H54 (cell line): ENCODE measurements at places on chromosomes 2 and 18.

DNA sequence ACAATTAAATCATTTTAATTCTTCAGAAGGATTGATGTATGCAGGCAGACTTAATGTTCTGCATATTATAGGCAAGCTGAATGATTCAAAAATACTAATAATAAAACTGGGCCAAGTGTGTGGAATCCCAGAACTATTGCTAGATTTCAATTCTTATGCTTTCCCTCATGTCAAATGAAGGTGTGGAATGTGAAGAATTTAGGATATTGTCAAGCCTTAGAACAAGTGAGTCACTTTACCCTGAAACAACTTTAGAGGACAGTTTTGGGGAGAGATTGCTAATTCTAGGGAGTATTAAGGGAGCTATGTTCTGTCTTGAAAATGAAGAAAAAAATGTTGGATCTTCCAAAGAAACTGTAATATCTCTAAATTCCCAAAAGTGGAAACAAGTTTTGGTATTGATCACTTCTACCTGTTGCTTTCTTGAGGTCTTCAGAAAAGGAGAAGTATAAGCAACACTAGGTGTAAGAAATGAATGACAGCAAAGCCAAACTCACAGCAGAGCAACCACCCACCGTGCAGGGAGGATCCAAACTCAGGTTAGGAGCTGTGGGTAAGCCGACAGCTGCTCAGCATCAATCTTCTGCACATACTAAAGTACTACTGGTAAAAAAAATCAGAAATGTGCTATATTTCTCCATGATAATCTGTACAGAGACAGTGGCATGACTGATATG is 818.1 kb downstream of the SLC4A3 start:
- DNase-seq = no peak

DNA sequence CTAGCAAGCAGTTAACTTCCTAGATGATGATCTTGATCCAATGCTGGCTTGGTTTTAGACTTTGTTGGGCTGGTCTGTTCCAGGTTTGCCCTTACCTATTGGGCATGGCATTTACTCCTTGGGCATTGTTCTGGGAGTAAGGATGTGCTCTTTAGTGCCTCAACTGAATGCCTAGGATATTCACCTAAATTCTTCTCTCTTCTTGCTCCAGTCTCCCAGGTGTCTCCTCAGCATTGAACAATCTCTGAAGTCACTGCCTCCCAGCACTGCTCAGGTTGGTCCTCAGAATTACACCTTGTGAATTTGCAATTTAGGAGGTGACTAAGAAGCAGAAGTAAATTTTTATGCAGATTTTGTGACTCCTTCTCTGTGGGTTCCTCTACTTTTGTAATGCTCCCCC is 307.7 kb upstream of the COL3A1 start:
- no peak for DNase-seq

DNA sequence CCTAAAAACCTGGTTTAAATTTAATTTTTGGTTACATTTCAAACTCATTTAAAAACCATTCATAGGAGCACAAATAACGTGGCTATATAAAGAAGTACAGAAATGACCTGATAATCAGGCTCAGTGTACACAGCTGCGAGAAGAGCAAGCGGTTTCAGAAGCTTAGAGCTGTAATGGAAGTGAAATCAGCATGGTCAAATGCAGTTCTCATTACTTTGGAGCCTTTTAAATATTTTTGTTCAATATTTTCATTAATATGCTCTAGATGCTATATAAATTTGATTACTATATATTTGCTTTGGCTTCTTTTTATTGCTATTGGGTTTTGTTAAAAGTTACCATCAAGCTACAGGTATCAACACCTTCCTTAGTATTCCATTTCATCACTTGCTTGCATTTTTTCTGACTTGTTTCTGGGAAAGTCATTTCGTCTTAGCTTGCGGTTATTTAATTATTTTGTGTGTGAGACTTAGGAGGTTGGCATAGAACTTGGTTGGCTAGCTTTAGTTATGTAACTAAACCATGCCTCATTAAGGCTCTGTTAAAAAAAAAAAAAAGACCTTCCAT is 58.7 kb downstream of the AFTPH start:
- no peak for DNase-seq

DNA sequence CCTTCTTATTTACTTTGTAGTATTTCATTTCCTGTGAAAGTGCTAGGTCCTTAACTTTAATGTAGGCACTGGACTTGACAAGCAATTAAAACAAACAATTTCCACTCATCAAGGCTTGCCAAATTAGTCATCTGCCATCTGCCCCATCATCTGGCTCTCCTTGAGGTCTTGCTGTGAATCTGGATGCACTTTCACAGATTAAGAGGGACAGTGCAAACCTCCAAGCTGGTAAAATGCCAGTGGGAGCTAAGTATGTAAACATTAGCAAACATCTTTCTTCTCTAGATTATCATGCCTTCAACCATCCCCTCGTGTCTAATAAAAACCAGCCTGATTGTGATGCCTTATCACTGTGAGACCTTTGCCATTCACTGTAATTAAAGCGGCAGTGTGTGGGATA is 402.9 kb downstream of the ERBB4 start:
- no peak for DNase-seq

GRCh38 chr2:68426848-68427579 is 40.1 kb downstream of the FBXO48 start:
- no peak for DNase-seq

DNA sequence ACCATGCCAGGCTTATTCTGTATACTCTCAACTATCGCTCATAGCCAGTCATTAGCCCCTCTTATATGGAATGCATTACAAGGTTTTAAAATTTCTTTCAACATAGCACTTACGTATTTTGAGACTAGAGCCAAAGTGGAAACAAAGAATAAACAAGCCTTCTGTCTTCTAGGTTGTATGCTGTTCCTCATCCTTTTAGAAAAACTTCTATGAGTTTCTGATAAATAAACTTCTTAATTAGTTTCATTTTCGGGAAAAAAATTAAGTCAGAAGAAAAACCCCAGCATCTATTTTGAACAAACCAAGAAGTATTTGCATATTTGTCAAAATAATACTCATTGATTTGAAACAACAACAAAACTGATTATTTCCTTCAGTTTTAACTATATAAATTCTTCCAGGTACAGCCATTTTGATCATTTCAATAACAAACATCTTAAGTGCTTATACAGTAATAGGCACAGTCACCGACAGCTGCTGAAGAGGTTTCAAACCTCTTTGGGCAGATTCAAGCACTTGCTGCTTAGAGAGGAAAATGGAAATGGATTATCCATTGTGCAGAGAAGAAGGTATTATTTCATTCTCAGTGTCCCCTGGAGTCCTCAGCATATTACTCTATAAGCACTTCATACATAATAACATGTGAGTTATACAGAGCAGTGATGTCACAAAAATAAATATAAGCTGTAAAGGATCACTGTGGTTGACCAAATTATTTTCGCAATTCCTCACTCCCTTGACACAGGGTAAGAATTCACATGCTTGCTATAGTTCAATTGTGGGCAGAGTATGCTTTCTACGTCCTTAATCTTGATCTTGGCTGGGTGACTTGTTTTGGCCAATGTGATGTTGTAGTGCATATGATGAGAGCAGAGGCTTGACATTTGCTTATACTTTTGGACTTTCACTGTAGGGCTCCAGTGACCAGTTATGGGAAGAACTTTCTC is 833.8 kb downstream of the TRIB2 start:
- DNase-seq = no peak

DNA sequence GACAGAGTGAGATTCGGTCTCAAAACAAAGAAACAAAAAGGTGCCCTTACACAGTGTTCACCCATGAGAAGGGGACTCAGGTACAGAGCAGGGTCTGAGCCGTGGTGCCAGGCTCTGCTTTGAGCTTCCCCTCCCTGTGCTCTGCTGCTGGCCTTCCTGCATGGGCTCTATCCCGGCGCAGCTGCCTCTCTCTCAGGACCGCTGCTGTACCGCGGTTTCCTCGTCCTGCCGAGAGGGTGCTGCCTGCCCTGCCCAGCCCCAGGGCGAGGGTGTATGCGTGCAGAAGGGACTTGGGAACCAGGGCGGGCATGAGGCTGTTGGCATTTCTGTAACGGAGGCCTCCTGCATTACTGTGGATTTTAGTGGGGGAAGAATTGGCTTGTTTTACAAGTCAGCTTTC is 30.1 kb downstream of the SH3RF3 start:
- DNase-seq = no peak

GRCh38 chr2:113266431-113266830 is 12.3 kb downstream of the PAX8 start:
- no peak for DNase-seq

GRCh38 chr18:79650959-79651358 is 28.6 kb upstream of the CTDP1 start:
- no peak for DNase-seq

- no peak for DNase-seq
Observed at GRCh38 chr2:46485002-46485401, 5.6 kb downstream of the TMEM247 start.

DNA sequence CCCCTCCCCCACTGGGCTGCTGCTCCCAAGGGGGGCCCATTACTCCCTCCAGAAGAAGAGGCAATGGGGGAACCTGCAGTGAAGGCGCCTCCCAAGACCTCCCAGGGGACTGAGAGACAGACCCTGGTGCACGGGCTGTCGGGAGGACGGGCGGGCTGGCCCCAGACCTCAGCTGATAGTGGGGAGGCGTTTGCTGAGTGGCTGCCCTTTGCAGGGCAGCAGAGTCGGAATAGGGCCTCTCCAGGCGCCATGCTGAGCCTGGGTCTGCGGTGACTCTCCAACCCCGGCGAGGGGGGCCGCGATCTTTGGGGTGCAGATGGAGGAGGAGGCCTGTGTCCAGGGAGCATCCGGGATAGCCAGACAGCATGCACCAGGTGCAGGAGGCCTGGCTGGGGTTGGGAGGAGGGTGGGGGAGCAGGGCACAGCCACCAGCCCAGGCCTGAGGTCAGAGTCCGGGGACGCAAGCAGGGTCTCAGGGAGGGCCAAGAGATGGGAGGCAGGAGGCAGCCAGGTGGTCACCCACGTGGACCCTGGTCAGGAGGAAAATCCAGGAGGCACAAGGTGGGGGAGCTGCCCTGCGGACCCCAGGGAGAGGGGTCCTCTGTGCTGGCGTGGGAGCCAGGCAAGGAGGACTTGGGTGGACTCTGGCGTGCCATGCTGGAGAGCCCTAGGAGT is 11.0 kb downstream of the CROCC2 start:
- DNase-seq = no peak

GRCh38 chr18:10403708-10404107 is 50.7 kb upstream of the APCDD1 start:
- DNase-seq = no peak

DNA sequence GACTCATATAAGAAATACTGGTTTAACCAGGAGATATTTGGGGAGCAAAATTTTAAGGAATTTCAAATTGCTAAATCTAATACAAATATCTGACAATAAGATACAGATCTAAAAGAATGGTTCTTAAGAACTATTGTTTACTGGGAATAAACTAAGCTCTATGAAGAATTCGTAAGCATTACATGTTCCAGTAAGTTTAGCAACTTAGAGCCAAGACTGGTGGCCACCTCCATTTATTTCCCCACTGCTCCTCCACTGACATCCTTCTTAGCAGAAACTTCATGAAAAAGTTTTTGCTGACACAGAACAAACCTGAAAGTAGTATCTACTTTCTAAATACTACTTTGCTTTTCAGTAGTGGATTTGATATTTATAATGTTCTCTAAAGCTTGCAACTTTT is 83.0 kb downstream of the ACSL3 start:
- no peak for DNase-seq

- no peak for DNase-seq
Observed at GRCh38 chr2:43021791-43022509, 204.5 kb downstream of the ZFP36L2 start.

GRCh38 chr2:72915907-72916742 is 1.2 kb upstream of the EMX1 start:
- DNase-seq = no peak

GRCh38 chr2:229235131-229235914 is 35.8 kb downstream of the PID1 start:
- DNase-seq = peak; percentile 4

DNA sequence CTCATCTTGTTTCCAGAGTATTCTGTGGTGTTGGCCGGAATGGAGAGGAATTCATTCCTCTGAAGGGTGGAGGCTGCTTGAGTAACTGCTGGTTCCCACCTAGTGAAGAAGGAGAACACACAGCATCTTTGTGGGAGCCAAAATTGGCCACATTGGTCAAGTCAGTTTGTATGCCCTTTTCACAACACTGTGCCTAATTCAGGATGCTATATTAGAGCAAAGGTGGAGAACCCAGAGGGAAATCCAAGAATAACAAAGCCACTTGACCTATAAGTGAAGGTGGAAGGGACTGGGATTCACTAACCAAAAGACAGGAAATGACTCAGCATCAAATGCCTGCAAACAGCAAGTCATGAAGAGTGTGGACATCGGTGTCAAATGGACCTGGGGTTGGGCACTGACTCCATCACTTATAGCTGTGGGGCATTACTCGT is 27.3 kb upstream of the MLPH start:
- DNase-seq = peak; percentile 65

- no peak for DNase-seq
Observed at GRCh38 chr2:6877402-6878304, at the start of gene RSAD2. TSS of gene RSAD2 (plus strand) at chr2:6877777. CDS start at chr2:6877801, 24 bp downstream.

- DNase-seq = peak; percentile 26
Observed at GRCh38 chr2:152335726-152336118, 748 bp downstream of the FMNL2 start.

DNA sequence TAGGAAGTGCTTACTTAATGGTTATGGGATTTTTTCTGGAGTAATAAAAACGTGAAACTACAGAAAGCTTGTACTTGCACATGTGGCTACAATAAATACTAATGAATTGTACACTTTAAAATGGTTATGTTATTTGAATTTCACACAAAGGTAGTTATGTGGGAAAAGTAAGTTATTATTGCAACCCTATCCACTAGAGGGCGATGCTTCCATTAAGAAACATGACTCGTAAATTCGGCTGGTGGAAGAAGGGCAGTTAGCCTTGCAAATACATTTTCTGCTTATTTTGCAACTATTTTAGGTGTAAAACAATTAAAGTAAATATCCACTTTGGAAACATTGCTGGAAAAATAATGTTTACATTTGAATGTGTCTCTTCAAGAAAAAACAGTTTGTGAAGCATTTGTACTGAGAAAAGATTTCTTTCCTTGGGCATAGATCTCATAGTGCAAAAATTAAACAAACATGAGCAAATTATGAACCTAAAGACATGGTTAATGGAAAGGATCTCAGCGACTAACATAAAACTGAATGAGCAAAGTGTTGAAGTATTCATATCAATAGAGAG is 68.1 kb upstream of the CSRNP3 start:
- DNase-seq = no peak

GRCh38 chr2:176002688-176003210 is 682 bp upstream of the LNPK start:
- peak; percentile 9 for DNase-seq

DNA sequence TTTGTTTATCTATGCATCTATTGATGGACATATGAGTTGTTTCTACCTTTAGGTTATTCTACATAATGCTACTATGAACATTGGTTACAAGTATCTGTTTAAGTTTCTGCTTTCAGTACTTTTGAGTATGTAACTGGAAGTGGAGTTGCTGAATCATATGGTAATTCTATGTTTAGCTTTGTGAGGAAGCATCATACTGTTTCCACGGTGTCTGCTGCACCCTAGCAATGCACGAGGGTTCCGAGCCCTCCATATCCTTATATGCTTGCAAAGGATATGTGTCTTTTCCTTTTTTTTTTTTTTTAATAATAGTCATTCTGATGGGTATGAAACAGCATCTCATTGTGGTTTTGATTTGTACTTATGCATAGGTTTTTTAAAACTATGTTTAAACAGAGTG is 83.7 kb downstream of the FMNL2 start:
- DNase-seq = no peak
